ENCODE measurements at places on chromosomes 7 and 10.

DNA sequence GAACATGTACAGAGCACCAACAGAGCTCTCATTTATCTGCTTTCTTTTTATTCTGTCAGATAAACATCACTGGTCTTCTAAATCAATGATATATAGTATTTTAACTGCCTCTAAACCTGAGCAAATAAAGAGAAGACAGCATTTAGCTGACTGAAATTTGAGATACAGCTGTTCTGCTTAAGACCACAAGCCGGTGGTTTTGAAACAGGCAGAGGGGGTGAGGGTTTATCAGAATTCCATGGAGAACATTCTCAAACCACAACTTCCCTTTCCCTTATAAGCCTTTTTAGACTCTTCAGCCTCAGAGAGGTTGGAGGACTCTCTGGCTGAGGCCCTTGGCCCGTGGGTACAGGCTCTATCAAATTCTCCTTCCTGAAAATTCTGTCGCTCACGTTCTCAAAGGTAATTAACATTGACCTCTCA lies 87.4 kb upstream of the RSU1 start:
- no peak for DNase-seq

DNA sequence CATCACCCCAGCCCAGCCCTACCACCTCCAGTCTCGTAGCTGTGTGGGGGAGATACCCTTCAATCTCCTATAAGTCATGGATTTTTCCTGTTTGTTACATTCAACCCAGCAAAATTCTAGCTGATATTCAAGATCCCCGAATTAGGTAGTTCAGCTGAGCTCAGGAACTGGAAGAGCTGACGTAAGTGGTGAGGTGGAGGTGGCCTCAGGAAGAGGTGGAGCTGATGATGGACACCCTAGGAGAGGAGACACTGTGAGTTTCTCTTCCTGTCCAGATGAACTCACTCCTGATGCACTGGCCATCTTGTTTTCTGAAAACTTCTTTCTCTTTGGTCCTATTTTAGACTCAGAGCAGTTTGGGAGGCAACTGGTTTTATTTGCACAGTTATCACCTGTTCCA lies 90.5 kb upstream of the PITRM1 start:
- DNase-seq: no peak

DNA sequence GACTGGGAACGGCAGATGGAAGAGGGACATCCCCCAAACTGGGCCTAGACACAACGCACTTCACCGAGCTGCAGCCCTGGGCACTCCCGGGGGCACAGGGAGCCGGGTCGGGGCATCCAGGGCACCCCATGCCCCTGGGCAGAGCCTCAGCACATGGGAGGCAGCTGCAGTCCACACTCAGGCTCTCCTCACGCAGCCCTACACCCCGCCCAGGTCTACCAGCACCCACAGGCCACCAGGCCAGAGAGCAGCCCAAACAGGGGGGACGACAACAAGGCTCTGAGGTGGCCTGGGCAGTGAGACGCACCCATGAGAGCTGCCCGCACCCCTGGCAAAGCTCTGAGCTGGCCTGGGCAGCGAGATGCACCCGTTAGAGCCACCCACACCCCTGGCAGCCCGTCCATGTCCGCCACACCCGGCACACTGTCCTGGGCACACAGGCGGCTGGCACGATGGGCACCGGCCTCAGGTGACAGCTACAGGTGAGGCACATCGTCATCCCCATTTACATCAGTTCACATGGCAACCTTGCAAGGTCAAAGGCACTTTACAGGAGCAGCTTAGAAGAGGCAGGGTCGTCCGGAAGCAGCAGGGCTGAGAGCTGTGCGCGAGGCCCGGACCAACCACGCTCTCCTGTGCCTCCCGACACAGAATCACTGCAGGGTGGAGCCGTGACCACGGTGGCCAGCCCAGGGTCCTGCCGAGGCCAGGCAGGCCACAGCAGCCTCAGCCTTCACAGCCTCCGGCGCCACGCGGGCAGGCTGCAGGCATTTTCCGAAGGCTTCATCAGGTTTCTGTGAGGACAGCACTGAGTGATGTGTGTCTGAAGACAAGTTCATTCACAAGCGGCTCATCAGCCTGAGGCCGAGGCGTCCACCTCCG lies 228.6 kb downstream of the MAD1L1 start:
- DNase-seq: no peak

DNA sequence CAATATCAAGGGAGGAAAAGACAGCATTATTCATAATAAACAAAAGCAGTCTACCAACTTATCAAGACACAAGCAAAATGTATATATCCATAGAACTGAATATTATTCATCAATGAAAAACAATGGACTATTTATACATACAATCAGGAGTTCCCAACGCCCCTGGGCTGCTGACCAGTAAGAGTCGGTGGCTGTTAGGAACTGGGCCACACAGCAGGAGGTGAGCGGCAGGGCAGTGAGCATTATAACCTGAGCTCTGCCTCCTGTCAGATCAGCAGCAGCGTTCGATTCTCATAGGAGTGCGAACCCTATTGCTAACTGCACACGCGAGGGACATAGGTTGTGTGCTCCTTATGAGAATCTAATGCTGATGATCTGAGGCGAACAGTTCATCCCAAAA lies 71.7 kb upstream of the GPR22 start:
- DNase-seq: no peak

- no peak for DNase-seq
These were observed 69.0 kb upstream of the KMT2C start for GRCh38 chr7:152504816-152505215.

DNA sequence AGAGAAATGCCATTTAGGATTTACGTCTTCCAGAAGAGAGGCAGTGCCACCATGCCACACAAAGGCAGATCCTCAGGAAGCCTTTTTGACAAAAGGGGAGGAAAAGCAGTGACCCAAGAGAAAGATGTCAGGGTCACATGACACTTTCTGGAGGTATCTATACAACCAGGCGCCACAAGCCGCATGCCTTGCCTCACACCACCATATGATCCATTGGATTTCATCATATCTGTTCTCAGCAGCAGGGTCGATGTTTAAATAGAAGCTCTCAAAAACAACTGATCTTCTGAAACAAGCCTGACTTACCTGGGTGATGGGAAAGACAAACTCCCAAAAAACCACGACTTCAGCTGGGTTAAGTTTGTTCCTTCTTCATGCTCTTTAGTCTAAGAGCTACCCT lies 52.5 kb upstream of the UNC5B start:
- no peak for DNase-seq

DNA sequence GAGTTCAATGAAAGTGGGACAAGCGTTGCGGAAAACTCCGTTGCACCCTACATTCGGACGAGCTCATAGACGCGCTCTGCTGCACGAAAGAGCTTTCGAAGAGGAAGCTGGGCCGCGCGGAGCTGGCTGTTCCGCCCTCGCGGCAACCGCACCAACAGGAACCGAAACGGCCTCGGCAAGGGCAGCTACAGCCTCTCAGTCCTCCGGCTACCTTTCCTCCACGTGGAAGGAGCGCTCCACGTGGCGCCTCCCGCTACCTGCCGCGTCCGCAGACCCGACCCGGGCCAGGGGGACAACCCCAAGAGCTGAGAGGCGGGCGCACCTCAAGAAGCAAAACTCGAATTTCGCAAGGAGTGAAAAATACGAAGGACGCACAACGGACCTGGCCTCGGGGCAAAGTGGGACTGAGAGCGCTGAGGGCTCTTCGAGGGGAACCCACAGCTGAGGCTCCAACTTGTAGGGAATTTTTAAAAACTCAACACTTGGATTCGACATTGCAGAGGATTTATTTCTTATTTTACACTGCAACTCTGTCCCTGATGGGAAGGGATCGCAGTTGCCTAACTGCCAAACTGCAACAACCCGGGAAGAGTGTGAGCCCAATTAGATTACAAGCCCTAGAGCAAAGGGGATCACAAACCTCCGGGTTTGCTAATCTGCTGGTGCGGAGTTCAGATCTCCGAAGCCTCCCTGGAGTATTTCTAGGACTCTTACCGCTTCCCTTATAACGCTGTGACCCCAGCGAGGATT lies 1.4 kb downstream of the HPSE2 start:
- peak; percentile 7 for DNase-seq

DNA sequence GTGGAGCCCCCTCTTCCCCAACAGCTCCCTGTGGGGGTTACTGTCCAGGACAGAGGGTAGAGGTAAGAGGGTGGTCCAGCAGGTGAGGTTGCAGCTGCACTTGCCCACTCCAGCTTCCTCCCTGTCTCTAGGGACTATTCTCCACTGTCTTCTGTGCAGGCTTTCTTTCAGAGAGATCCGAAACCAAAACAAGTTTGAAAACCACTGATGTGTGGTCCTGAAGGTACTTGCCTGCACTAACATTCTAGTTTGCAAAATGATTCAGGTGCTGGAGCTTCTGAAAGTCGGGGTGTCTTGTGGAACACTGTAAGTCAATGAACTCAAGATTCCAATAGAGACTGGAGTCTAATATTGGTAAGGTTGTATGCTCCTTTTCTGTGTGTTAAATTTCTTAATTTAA lies 63.1 kb downstream of the BLNK start:
- no peak for DNase-seq

- DNase-seq: no peak
These were observed 12.5 kb upstream of the GPR146 start for GRCh38 chr7:1031716-1032455.

DNA sequence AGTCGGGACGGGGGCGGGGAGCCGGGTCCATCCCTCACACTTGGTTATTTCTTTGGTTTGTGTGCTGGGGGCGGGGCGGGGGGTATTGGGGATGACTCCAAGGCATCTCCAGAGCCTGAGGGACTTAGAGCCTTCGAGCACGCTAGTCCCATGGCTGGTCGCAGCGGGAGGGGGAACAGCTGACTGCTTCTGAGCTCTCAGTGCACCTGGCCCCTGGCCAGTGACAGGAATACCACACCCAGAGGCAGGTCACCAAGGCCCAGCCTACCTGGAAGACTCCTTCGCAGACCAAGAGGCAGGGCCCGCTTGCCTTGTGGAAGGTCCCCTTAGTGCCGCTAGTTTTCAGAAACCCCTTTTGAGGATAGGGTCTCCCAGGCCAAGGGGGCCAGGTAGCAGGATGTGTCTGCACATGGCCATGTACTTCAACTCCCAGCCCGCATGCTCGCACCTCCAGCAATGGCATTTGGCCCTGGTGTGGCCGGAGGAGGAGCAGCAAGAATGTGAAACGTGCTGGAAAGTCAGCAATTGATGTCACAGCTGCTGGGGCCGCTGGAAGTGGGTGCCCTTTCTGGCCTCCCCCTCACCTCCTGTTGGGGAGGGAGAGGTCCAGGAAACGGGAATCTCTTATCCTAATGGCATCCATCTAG lies 40.3 kb downstream of the AGAP3 start:
- no peak for DNase-seq

DNA sequence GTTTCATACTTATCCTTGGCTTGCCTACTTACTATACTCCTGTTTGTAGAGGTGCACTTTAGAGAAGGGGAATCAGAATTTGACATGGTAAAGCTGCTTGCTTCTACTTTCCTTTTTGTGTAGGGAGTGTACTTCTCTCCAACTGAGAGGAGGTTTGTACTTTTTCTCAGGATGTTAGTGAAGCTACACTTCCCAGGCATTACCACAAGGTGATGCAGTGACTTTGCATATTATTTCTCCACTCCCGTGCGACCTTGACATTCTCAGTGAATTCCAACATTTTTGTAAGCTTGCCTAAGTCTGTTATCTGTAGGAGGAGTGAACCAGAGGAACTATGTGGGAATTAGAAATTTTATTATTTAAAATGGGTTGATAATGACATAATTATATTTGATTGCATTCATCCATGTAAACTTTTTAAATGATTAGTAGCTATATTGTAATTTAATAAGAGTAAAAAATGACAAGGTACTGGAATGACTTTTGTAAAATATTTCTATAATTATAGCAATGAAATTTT lies 5.2 kb downstream of the TAX1BP1 start:
- DNase-seq: peak; percentile 60

DNA sequence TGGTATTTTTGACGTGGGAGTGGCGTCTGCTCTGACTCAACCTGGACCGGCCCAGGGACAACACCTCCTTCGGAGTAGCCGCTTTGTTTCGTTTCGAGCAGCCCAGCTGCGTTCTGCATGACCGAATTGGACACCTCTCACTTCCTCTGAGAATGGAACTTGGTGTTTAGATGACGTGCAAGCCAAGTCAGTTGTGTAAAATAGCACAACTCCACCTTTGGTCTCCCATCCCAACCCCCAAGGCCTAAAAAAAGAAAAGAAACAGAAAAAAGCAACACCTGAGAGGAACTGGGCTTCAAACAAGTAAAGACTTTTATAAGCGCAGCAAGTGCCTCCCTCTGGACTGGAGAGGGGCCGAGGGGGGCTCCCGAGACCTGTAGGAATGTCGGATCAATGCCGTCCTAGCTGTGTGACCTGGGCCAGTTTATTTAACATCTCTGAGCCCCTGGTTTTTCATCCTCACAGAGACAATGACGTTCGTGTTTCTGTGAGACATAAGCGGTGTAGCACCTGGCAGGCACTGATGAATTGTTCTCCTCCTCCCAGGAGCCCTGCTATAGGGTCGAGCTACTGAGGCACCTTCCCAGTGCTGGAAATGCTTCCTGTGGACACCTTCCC lies 52.0 kb upstream of the SMNDC1 start:
- peak; percentile 84 for DNase-seq

DNA sequence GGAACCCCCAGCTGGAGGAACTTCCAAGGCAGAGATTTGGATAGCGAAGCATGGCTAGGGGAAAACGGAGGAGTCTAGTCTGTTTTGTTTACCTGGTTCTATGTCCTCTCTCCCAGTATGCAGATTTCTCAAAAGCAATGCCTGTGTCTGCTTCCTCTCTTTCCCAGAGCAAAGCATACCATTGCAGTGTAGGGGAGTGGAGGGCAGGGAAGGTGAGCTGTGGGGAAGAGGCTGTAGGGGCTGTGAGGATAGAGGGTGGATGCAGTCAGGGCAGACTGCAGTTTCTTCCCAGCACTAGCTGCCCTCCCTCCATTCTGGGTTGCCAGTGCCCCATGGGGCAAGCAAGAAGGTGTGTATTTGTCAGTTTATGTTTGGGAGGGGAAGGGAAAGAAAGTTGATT lies 16.9 kb upstream of the TSPAN14 start:
- no peak for DNase-seq

- DNase-seq: no peak
These were observed 278.1 kb upstream of the NRP1 start for GRCh38 chr10:33612551-33612950.

DNA sequence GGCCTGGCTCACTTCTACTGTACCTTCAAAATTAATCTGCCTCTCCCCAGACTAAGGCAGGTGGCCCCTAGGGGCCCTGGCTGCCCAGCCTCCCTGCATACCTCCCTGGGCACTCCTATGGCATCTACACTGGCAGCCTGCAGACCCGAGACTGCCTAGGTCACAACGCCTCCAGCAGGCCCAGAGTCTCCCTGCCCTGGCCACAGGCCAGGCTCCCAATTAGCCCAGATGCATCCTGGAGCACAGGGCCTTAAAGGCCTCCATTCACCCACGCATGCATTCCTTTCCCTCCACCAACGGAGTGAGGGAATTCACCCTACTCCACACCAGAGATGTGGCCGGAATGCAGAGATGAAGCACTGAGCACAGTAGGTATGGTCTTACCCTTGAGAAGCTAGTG lies 1.9 kb downstream of the CHAT start:
- no peak for DNase-seq

GRCh38 chr7:80785276-80785675 lies 133.6 kb downstream of the SEMA3C start:
- no peak for DNase-seq
